HL-60 (cell line): ENCODE measurements at places on chromosomes 6 and 20.

GRCh38 chr20:10402938-10403608 lies 30.9 kb downstream of the MKKS start:
- DNase-seq, result no peak

DNA sequence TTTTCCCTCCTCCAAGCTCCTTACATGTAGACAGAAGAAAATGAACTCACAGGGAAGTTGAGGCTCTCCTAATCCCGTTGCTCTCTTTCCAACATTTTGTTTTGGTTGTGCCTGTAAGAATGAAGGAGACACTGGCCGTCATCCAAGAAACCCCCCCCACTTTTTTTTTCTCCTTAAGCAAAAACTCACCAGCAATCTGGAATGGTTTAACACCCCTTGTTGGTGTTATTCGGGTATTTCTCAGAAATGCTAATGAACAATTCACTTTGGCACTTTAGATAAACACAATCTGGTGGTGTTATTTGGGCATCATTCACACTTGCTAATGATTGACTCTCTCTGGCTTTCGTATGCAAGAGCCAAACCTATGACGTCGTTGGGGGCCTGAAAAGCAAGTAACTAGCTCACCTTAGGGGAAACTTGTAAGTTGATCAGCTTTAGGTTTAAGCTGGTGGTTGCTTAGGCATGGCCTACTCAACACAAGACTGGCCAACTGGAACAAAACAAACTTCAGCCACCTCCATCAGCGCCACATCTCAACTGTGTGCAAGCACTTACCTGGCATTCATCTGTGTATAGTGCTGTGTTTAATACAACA lies 24.3 kb upstream of the OLIG3 start:
- no peak for DNase-seq

DNA sequence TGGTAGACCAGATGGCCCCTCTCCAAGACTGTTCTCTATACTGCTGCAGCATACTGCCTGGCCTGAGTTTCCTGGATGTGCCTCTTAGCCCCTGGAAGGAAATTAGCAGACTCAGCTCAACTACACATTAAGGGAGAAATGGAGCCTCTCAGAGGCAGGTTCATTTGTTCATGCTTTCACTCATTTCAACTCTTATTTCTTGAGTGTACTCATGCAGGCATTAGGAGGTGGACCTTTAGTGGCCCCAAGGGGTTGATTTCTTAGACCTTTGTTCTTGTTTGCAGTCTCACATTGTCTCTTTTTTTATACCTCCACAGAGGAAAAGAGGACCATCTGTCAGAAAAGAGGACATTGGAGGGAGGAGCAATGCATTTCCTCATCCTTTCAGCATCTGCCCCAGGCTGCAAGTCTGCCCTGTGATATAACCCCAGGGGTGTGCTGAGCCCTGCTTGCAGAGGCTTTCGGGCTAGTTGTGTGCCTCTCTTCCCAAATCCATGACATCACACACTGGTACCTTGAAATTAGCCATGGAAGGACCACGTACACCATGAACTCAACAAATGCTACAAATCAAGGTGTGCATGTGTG lies 456.2 kb downstream of the CD83 start:
- no peak for DNase-seq

DNA sequence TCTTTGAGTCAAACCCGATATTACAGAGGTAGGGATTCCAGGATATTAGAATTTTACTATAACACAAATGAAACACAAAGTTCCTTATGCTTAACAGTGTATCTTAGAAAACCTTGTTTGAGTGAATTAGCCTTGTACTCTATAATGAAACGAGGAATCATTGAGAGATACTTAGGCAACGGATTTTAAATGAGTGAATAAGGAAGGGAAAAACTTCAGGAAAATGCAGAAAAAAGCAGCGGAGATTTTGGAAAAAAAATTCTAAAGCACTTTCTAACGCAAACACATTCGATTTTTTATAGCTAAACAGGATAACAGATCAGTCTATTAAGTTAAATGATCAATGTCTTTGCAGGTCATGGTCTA lies 137.3 kb downstream of the HFE start:
- DNase-seq, result no peak

DNA sequence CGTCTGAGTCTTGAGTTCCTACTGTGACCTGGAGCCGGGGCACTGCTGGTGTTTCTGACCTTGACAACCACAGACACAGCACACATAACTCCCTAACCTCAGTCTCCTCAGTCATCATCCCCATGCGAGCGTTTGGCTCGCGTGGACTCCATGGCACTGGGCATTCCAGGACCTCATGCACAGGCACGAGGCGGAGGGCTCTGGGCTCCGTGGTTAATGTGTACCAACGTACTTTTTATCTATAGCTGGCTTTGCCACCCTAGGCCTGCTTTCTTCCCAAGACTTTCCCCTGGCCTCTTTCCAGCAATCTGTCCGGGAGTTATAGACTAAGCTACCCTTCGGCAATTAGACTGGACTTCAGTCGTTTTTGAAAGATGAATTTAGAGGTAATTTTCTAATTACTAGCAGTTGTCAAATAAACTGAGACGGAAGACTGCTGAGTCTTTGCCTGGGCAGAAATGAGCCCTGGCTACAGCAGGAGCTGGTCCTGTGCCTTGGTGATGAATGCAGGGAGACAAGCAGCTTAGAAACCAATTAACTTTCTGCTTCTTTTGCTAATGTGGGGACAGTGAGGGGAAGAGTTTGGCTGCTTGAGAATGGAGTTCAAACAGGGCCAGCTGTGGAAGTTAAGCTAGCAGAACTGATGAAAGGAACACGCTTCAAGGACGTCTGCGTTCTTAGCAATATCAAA lies 16.1 kb upstream of the CTCFL start:
- DNase-seq, result no peak

DNA sequence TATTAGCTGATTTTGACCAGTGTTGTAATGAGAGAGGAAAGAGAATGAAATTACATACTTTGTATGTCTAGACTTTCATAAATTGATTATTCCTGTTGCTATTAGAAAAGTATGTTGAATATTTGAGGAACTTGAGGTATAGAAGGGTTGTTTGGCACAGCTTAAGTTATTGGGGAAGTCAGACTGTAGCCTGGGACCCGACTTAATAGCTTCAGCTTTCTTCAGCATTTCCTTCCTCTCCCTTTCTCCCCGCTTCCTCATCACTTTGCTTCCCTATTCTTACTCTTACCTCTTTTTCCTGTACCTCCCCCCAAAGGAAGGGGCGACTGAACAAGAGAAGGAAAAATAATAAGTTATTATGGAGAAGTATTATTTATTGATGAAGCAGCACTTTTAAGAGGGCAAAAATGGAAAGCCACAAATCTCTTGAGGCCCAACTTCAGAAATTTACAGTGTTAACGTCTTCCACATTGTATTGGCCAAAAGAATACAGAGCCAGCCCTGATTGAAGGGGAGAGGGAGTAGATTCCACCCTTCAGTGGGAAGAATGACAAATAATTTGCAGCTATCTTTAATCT lies 7.4 kb downstream of the SENP6 start:
- DNase-seq, result no peak

- DNase-seq, result no peak
These were observed 383.2 kb downstream of the CD83 start for GRCh38 chr6:14500809-14501208.

GRCh38 chr20:12775041-12775440 lies 233.7 kb upstream of the SPTLC3 start:
- no peak for DNase-seq

GRCh38 chr6:46208303-46208702 lies 37.5 kb upstream of the ENPP5 start:
- DNase-seq, result no peak

- no peak for DNase-seq
These were observed 109.2 kb downstream of the FOXF2 start for GRCh38 chr6:1498491-1499113.

DNA sequence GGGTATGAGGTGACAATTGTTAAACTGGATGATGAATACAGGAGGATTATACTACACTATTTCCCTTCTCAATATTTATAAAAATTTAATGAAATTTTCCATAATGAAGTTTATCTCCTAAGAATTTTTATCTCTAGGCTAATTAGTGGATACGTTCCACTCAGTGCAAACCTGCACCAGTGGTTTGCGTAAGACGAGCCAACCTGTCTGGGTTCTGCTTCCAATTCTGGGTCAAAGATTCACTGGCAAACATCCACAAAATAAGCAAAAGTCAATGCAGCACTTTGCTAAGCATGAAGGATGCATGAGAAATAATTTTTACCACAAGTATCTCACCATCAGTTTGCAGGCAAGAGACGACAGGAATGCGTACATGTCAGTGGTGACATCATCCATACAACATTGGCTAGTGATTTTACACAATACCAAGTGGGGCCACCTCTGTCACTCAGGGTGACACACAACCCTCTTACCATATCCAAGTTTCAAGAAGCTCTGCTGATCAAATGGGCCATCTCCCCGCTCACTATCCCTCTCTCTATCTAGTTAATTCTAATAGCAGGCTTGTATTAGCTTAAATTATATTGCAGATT lies 51.7 kb downstream of the FAM50B start:
- no peak for DNase-seq

GRCh38 chr6:112085286-112086065 lies 1.8 kb downstream of the TUBE1 start:
- DNase-seq, result no peak

DNA sequence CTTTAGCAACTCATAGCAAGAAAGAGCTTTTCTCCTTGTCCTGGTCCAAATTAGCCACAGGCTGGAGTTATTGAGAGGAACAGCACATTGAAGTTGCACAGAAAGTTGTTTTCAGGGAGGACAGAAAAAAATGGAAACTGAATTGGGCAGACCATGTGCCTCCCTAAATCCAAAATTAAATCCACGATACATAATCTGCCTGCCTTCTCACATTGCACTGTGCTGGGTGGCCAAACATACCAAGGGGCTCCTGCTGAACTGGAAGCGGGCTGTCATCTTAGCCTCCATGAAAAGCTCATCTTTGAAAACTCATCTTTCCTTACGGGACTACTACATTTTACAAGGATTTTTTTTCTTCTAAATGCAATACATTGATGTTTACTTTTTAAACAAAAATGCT lies 59.9 kb downstream of the TNFAIP3 start:
- DNase-seq, result no peak

DNA sequence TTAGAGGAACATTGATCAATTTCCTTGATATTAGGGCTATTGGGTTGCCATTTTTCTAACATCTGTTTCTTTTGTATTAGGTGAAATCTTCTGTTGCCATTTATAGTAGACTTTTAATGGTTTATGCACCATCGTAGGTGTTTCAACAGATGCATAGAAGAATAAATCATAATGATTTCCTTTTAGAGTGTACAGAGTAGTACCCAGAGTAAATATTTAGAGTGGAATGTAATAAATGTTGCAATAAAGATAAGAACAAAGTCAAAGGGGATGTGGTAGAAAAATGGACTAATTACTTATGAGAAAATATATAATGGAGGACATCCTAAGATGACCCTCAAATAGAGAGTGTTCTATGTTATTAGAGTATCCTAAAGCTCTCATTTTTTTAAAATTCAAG lies 643.0 kb upstream of the CITED2 start:
- DNase-seq, result no peak

GRCh38 chr6:36202101-36202500 lies 5.6 kb downstream of the BRPF3 start:
- DNase-seq, result no peak

GRCh38 chr6:159996087-159996622 lies 27.3 kb downstream of the IGF2R start:
- DNase-seq, result no peak

DNA sequence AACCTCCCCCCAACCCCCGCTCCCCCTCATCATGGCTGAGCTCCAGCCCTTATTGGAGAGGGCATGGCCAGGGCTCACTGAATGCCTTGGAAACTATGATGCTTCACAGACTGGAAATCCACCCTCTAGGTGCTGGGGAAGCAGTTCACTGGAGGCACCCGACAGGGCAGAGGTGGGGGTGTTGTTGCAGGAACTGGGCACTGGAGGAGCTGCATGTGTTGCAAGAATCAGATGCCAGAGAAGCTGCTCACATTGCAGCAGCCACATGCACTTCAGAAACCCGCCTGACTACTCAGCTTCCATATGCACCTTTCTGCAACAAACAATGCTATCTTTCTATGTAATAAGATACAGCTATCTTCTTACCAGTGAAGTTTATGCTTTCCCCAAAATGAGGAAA lies 7.9 kb upstream of the TBPL1 start:
- DNase-seq, result no peak

DNA sequence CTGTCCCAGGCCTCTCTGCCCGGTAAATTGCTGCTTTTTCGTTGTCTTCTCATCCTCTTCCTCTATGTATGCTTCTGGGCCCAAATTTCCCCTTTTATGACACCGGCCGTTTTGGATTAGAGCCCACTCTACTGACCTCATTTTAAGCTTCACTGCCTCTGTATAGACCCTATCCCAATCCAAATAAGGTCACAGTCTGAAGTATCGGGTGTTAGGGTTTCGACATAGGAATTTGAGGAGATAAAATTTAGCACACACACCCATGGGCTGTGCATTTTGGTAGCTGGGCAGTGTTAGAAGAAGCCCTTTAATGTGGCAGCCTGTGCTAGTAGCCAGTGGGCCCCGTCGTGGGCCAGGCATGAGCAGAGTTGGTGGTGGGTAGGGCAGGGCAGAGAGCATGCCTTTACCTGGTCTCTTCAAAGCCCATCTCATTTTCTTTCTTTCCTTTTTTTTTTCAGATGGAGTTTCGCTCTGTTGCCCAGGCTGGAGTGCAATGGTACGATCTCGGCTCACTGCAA lies 27.9 kb upstream of the EZR start:
- DNase-seq, result no peak

- no peak for DNase-seq
These were observed 25.2 kb downstream of the TRAM2 start for GRCh38 chr6:52551483-52552277.

DNA sequence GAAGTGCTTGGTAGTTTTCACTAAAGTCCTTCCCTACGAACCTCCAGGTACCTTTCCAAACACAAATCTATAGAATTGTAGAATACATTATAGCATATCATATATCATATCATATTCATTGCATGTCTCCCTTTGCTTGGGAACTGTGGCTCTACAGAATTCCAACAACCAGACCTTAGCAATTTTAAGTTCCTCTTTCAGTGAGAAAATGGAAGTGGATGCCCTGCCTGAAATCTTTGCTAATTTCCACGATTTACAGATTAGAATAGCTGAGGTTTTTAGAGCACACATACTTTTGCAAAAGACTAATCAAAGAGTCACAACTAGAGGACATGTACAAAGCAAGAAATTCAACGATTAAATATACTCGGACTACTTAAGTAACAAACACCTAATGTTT lies 78.6 kb downstream of the TNFRSF21 start:
- DNase-seq, result no peak
